ENCODE measurements at places on chromosomes 6 and 20.
A peak's percentile ranks its signal among the peaks of the same experiment; 100 is the strongest.

DNA sequence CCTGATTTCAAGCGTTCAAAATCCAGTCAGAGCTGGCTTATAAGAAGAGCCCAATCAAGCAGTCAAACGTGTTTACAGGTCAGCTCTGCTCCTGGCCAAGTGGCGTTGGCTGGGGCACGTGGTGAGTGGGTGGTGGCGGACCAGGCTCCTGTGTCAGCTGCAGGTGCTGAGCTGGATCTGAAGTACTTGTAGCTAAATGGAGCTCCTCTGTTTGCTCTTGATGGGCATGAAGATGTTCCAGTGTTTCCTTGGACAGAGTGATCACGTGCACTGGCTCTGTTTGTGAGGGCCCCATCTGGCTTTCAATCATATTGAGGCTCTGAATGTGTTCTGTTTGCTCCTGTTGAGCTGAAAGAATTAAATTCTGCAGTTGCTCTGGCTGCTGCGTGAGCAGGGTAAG lies 10.2 kb upstream of the MICAL1 start:
- DNase-seq: no peak

DNA sequence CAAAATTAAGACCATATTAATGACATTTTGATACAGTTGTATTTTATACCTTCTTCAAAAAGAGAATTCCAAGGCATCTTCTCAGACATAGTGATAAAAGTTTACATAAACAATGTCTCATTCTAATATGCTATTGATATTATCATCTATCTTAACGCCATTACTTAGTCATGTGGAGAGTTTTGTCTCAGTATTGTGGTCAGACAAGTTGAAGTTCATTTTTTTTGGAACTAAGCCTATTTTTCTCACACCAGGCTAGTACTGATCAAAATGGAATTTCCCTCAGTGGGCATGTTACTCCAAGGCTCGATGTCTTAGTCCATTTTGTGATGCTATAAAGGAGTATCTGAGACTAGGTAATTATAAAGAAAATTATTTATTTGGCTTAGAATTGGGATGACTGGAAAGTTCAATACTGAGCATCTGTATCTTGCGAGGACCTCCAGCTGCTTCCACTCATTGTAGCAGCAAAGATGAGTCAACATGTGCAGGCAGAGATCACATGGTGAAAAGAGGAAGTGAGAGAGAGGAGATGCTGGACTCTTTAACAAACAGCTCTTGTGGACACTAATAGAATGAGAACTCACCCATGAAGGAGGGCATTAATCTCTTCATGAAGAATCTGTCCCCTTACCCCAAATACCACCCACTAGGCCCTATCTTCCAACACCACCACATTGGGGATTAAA lies 825.5 kb upstream of the MANEA start:
- peak; percentile 11 for DNase-seq

GRCh38 chr6:90385759-90386313 lies 89.2 kb upstream of the BACH2 start:
- no peak for DNase-seq

DNA sequence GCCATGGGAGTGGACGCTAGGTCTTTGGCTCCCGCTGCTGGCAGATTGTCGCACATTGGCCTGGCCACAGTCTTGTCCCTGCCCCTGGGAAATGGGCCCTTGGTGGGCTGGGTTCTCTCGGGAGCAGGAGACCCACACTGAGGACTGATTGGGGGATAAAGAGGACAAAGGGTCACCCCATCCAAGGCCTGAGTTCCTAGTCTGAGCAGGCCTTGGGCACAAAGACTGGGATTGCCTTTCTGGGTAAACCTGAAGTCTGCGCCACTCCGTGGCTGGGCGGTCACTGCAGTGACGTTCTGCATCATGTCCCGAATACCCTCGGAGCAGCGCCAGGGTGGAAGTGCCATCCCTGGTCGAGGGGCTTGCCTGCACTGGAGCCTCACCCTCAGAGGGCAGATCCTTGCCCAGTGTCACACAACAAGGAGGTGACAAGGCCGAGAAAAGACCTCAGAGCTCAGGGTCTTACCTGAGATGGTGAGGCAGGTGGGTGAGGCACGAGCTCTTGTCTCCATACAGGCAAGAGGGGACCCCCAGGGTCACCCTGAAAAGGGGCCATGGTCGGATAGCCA lies 36.1 kb upstream of the ZBP1 start:
- no peak for DNase-seq

- DNase-seq: peak; percentile 47
Measured at GRCh38 chr20:25077610-25078169, 4.3 kb downstream of the VSX1 start.

DNA sequence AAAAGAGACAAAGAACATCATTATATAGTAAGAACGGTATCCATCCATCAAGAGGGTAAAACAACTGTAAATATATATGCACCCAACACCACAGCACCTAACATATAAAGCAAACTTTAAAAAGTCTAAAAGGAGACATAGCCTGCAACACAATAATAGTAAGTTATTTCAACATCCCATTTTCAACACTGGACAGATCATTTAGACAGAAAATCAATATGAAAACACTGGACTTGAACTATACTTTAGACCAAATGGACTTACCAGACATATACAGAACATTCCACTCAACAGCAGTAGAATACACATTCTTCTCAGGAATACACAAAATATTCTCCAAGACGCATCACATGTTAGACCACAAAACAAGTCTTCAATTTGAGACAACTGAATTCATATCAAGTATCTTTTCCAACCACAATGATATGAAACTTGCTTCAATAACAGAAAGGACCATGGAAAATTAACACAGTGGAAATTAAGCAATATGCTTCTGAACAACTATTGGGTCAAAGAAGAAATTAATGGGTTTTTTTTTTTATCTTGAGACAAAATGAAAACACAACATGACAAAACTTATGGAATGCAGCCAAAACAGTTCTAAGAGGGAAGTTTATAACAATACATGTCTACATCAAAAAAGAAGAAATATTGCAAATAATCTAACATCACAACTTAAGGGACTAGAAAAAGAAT lies 23.9 kb upstream of the ASF1A start:
- peak; percentile 35 for DNase-seq

DNA sequence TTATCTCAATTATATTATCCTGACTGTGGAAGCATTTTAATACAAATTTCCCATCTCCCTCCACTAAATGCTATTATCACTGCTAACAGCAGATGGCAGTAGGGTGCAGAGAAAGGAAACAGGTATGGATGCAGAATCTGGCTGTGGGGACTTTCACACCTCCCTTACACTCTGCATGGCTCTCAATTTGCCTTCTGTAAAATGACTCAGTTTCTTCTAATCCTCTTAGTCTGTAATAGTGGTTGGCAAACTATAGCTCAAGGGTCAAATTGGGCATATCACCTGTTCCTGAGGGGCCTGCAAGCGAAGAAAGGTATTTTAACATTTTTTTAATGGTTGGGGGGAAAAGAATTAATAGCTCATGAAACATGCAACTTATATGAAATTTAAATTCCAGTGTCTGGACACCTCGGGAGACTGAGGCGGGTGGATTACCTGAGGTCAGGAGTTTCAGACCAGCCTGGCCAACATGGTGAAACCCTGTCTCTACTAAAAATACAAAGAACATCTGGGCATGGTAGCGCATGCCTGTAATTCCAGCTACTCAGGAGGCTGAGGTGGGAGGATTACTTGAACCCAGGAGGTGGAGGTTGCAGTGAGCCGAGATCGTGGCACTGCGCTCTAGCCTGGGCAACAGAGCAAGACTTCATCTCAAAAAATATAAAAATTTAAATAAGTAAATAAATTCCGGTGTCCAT lies 83.5 kb downstream of the ZMYND8 start:
- DNase-seq: peak; percentile 66

DNA sequence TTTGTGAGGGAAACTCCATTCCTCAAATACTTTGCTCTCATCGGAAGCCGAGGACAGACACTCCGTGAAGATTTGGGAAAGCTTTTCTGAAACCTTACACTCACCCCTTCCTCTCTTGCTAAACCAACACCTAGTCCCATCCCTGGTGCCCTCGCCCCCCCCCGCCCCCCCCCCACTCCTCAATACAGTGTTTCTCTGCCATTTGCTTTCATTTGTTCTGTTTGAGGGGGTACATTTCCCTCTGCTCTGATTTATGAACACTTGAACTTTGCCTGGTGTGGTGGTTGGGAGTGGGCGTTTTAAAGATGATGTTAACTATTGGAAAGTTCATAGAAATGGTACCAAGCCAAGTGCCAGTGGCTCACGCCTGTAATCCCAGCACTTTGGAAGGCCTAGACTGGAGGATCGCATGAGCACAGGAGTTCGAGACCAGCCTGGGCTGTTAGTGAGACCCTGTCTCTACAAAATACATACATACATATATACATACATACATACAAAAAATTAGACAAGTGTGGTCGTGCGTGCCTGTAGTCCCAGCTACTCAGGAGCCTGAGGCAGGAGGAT lies 1.1 kb downstream of the RAB32 start:
- peak; percentile 24 for DNase-seq

GRCh38 chr6:145051661-145052060 lies 683.7 kb downstream of the EPM2A start:
- peak; percentile 45 for DNase-seq

DNA sequence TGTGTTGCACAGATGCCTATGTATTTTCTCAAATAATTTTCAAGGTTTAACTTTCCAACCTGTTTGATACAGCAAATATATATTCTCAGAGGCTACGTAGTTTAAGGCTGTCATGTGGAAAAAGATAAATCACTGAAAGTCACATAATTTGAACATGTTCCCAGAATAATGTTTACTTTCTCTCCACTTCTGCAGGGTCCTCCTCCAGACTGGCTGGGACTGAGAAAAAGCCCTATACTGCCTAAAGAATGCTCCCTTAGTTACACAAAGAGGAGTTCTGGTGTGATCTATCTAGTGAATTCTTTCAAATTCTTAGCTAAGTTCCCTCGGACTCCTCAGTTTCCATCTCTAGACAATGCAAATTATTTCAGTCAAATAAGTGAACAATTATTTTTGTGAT lies 411.0 kb downstream of the C6orf118 start:
- DNase-seq: no peak

GRCh38 chr6:83226517-83226916 lies 33.4 kb downstream of the RWDD2A start:
- no peak for DNase-seq
